ENCODE measurements at places on chromosomes 11 and 22.
A peak's percentile ranks its signal among the peaks of the same experiment; 100 is the strongest.

DNA sequence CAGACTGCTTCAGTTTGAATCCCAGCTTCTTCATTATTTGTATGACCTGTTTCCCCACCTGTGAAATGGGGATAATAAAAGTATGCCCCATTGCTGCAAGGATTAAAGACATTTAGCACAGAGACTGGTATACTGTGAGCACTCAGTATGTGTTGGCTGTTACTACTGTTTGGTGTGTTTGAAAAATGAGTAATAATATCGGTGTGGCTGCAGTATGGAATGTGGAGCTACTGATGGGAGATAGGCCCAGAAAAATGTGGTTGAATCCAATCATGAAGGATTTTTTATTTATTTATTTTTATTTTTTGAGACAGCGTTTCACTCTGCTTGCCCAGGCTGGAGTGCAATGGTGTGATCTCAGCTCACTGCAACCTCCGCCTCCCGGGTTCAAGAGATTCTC, 9.1 kb upstream of the C1QTNF4 start:
- DNase-seq, result no peak

DNA sequence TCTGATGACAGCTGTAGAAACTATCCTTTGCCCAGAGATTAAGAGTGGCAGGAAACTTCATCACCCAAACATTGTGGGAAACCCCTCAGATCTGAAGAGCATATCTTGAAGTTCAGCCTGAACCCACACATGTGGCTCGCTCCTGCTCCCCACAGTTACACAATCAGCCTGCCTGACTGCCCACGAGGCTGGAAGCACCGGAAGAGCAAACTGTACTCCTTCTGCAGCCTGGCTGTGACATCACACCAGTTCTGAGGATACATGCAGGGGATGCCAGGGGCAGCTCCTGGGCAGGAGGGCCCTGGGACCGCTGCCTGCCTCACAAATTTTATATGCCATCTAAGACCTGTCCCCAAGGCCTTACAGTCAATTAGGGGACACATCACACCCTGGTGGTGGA, 444.4 kb downstream of the BUD13 start:
- DNase-seq, result no peak

DNA sequence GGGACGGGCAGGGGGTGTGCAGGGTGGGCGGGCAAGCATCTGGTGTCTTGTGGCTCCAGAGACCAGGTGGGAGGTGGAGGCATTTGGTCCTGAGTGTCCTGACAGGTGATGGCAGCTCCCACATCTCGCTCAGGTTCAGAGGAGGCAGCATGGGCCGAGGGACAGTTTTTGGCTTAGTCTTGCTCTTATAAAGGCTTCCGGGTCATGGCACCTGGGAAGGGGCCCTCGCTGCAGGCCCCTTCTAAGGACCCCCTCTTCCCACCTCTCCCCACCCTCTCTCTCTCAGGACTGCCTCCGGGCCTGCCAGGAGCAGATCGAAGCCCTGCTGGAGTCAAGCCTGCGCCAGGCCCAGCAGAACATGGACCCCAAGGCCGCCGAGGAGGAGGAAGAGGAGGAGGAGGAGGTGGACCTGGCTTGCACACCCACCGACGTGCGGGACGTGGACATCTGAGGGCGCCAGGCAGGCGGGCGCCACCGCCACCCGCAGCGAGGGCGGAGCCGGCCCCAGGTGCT, 9.9 kb downstream of the CCND1 start:
- DNase-seq, result no peak

DNA sequence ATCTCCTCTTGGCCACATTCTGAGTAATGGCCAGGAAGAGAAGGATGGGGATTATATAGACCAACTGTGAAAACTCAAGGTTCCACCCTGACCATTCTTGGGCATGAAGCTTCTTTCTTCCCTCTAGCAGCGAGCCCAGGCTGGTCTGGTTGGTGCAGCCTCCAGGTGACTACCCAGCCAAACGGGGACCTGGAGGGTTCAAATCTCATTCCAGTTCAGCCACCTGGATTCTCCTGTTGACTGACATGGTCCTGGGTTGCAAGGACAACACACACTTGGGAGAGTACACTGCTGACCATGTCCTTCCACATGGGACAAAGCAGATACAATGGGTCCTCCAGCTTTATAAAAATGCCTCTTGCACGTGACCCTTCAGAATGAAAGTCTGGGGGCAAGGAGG, 67.0 kb downstream of the SHANK2 start:
- no peak for DNase-seq

GRCh38 chr11:64372802-64373597, 14.0 kb downstream of the RPS6KA4 start:
- peak; percentile 90 for DNase-seq

DNA sequence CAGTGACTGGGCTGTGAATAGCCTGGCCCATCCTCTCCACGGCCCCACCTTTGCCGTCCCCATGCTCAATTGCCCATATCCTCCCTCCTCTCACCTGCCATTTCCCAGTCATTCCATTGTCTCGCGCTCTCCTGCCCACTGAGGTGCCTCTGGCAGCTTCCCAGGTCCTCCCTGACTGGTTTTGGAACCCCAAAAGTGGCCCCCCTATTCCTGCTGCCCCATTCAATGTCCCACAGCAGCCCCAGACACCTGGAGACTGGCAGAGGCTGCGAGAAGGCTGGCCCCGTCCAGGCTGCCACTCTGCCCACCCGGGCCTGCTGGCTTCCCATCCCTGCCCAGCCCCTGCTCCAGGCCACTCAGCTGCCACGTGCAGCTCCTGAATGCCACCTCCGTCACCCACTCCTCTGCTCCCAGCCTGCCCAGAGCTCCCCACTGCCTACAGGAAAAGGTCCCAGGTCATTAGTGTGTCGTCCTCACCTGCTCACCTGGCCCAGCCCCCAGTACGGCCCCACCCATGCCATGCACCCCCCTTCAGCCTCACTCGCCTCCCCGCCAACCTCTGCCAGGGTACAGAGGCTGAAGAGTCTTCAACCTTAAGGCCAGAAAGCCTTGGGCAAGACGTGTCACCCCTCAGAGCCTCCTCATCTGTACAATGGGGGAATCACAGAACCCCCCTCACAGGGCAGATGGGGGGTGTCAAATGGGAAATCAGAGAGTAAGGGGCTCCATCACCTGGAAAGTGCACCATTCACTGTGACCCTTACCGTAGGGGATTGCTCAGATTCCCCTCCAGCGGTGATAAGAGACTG, 37.5 kb downstream of the KCNJ4 start:
- DNase-seq, result no peak

DNA sequence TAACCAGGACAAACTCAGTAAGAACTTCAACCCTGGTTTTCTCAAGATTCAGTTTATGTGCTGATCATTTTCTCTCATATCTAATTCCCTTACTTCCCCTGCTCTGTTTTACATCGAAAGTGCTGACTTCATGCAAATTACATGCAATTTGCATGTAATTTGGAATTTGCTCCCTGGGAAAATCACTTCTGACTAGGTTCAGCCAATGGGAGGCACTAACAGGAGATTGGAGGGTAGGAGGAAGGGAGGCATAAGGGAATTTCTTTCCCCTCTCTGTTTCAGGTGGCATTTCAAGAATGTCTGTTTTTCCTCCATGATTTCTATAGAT, 363.3 kb upstream of the CCDC90B start:
- no peak for DNase-seq

DNA sequence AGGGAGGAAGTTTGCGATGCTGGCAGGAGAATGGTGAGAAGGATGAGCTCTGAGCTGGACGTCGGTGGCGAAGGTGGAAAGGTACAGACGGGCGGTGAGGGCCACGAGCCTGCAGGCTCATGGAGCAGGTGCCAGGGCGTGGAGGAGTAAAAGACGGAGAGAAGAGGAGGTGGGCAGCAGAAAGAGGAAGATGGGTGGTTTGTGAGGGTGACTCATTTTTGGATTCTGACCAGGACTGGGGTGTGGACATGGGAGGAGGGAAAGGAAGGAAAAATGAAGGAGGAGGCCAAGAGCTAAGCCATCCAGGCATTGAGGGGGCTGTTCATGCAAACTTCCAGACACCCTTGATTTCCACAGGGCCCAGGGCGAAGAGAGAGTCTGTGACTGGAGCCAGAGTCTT, 3.5 kb downstream of the ZDHHC24 start:
- DNase-seq, result no peak

GRCh38 chr11:6565988-6566703, 37.3 kb downstream of the RRP8 start:
- DNase-seq, result no peak

GRCh38 chr11:12807621-12808020, 133.4 kb downstream of the TEAD1 start:
- DNase-seq, result peak; percentile 22

DNA sequence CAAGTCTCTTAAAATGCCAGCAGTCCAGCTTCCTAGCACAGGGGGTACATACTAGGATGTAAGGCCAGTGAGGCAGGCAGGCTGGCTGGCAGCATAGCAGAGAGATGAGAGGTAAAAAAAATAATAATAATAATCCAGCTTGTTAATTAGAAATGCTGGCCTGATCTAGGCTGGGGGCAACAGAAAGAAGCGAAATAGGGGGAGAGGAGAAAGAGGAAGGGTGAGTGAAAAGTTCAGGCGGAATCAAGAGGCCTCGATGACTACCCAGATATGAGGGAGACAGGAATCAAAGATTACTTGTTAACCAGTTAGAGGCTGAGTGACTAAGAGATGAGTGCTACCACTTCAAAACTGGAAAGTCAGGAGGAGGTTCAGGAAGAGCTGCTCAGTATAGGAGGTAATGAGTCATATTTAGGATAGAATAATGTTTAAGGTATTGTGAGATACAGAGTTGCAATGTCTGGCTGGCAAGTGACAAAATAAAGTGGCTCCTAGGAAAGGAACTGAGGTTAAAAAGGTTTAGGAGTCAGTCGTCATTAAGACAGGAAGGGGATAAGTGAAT, 2.8 kb downstream of the ALKBH8 start:
- DNase-seq, result no peak

DNA sequence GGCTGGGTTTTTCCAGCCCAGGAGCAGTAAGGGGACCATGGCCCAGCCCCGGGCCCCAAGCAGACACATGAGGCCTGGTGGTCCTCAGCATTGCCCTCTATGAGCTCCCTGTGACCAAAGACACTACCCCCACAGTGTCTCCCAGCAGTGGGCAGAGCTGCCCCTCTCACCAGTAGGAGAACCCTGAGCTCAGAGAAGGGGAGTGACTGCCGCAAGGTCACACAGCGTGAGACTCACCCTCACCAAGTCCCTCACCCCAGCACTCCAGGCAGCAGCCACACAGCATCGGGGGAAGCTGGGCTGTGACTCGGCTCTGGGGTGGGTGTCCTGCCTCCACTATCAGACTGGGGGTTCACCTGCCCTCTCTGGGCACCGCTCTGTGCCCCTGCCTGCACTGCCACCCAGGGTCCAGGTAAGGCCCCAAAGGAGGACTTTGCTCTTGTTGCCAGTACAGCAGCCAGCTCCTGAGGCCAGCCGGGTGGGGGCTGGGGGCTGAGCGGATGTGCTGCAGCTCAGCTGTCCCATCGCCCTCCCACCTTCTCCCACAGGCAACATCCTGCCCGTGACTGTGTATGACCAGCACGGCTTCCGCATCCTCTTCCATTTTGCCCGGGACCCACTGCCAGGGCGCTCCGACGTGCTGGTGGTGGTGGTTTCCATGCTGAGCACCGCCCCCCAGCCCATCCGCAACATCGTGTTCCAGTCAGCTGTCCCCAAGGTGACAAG, 7.9 kb upstream of the SH3BP1 start:
- DNase-seq, result no peak

GRCh38 chr11:69293819-69294505, at the start of gene MYEOV:
Gene MYEOV (plus strand): TSS chr11:69294155. CDS start chr11:69295355, 1,200 bp downstream.
- no peak for DNase-seq

DNA sequence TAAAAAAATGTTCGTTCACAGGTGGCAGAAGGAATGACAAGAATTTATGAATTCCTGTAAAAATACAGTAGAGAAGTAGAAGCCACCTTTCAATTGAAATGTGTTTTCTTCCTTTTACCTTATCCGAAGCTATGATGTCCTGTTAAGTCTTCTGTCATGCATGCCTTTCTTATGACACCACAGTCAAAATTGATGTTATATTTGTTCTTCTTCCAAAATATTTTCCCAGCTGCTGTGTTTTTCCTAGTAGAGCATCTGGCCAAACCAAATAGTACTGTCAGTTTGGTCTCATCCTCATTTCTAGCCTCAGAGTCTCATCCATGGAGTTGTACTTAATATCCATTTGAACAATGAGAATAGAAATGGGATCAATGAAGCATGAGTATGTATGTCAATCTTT, 206.1 kb downstream of the PGR start:
- DNase-seq, result no peak

Data from NCI-H510A (cell line).